ENCODE measurements at places on chromosomes 13 and 19.

DNA sequence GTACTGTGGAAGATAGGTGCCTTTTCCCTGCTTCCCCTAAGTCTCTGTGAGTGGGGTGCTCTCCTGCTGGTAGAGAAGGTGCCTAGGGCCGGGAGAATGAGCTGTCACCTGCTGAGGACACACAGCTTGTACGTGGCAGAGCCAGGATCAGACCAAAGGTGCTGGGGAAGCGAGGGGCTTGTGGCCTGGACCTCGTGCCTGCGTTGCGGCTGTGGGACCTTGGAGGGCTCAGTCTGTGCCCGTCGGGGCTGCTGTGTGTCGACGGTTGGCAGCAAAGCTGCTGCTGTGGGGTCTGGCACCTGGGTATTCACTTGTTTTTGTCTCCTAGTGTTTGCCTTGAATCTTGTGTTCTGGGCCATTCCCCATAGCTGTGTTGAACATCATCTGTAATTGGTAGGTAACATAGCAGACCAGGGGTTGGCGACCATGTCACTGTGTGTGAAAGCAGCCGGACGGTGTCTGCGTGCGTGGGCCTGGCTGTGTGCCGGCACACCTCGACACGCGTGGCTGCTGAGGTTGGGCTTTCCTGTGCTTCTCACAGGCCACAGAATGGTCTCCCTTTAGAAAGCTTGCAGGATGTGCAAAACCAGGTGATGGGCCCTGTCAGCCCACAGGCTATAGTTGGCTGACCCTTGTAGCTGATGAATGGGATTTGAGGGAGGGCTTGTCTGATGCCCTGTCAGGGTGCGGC lies 9.2 kb downstream of the U2AF2 start:
- DNase-seq, result no peak

- no peak for DNase-seq
Observed at GRCh38 chr19:5036698-5037563, 68.0 kb downstream of the KDM4B start.

DNA sequence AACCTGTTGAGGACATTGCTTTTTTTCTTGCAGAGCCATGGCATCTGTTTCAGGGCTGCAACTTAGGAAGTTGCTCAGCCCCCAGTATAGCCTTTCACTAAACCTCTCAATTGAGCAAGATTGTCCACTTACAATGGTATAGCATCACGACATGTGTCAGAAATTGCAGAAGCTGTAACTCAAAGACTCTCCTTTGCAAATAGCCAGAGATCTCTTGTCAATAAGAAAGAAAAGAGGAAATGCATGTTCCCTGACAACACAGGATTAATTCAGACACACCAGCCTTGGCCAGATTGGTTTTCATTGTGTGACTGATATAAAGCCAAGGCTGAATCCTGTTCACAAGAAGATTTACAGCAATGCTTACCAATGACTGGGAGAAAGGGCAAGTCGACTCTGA lies 38.7 kb upstream of the CYSLTR2 start:
- no peak for DNase-seq

DNA sequence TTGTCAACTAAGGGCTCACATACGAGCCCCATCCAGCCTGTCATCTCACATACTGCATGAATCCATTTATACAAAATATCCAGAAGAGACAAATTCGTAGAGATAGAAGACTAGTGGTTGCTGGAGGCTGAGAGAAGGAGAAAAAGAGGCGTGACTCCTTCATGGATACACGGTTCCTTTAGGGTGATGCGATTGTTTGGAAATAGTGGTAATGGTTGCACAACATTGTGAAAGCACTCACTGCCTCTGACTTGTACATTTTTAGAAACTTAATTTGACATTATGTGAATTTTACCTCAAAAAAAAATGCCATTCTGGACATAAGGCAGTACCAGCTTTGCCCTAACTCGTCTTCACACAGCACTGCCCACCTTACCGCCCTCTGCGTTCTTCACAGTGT lies 27.3 kb downstream of the IGFL1 start:
- no peak for DNase-seq

DNA sequence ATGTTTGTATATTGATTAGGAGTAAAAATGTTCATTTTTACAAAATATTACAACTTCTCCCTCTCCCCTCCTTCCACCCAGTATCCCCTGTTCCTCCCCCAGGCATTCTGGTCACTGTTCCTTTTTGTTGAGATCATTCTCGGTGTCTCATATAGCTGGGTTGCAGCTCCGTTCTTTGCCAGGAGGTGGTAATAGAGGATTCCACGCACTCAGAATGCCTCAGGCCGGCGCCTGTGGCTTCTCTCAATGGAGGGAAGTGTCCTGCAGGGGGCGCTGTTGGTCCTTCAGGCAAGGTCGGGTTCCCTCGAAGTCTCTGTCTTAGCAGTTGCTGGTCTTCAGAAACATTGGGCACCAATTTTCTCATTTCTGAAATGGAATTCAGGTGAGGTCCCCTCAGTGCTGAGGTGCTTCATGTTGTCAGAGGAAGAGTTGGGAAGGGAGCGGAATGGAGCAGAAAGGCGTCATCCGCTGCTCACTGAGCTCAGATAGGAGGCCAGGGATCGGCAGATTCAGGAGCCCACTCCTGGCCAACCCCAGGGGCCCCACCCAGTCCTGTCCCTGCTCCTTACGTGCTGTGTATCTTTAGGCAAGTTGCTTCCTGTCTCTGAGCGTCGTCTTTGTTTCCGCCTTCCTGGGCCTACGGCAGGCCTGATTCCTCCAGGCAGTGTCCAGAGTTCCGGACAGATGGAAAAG lies 10.3 kb upstream of the GARIN5A start:
- DNase-seq, result no peak

- no peak for DNase-seq
Observed at GRCh38 chr13:28573595-28574373, 78.9 kb upstream of the FLT1 start.

DNA sequence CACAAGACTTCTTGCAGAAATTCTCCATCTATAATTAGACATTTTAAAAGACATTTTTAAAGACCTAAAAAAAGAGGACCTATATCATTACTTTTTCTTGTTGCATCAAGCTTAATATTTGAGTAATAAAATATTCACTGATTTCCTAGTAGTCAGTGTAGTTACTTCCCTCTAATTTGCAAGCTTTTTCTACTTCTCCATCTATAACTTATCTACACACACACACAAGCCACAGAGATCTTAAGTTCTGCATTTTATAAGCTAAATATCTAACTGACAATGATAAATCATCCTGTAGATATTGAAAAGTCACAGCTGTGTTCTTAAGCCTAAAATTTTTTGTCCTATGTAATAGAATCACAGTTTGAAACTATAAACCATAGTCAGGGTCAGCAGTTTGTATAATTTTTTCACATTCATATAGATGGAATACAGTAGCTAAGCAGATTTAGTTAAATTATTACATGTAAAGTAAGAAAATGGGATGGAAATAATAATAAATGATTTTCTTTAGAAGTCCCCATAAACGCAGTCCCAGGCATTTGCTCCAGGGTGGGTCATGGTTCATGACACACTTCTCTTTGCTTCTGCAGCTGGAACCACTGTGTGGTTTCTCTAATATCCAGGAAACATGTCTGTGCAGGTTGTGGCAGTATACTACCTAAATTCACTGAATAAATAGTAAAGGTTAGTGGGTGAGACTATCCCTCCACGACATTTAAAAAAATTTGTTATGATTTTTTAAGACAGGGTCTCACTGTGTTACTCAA lies 60.2 kb downstream of the ESD start:
- no peak for DNase-seq

DNA sequence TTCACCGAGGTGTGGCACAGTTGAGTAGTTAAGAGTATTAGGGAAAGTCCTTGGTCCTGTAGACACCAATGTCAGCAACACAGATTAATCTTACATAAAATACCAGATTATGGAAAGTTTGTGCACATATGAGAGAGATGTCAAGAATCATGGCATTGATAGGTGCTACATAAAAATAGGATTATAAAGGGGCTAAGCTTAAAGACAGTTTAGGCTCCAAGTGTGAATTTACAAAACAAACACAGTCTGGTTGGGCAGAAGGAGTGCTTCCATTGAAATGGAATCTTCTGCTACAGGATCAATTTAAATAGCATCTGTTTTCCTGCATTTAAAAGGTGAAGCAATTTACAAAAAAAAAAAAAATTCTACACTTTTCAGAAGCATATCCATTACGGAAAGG lies 292.9 kb downstream of the DNAJC15 start:
- DNase-seq, result no peak

DNA sequence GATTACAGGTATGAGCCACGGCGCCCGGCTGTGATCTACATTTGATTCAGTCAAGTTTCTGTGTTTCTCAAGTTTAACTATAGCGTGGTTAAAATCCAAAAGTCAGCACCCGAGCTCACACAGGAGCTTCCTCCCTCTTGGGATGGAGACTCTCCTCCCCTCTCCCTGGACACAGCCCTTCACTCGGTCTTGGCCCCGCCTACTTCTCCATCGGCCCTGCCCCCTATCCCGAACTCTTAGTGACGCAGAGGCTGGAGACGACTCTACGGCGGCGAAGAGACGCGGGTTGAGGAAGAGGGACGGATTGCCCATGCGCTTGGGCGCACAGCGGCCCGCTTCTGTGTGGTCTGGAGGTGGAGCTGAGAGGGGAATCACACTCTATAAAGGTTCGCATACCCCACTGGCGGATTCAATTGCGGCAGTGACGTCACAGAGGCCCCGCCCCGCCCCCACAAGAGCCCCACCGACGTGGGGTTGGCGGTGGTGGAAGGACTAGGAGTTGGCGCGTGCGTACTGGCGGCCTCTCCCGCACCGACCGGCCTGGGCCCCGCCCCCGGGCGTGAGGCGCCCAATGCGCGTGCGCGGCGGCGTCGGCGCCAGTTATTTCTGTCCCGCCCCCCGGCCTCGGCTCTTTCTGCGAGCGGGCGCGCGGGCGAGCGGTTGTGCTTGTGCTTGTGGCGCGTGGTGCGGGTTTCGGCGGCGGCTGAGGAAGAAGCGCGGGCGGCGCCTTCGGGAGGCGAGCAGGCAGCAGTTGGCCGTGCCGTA lies at the start of gene TRIM28:
TRIM28 (plus strand) TSS at position 239 of the 765 bp plus-strand sequence. CDS start 694 bp downstream, outside the sequence.
- DNase-seq, result no peak

DNA sequence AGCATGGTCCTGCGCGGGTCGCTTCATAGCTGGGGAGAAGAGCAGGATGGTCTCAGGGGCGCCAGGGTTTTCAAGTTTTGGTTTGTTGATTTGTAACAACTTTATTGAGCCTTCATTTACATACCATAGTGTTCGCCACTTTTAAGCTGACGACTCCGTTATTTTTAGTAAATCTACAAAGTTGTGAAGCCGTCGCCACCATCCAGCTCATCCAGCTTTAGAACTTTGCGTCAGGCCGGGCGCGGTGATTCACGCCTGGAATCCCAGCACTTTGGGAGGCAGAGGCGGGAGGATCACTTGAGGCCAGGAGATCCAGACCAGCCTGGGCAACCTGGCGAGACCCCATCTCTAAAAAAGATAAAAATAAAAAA lies 404 bp downstream of the C19orf44 start:
- DNase-seq, result no peak

GRCh38 chr19:35642312-35642711 lies 767 bp downstream of the ETV2 start:
- DNase-seq, result no peak

- no peak for DNase-seq
Observed at GRCh38 chr19:16232127-16232526, 34.4 kb downstream of the AP1M1 start.

DNA sequence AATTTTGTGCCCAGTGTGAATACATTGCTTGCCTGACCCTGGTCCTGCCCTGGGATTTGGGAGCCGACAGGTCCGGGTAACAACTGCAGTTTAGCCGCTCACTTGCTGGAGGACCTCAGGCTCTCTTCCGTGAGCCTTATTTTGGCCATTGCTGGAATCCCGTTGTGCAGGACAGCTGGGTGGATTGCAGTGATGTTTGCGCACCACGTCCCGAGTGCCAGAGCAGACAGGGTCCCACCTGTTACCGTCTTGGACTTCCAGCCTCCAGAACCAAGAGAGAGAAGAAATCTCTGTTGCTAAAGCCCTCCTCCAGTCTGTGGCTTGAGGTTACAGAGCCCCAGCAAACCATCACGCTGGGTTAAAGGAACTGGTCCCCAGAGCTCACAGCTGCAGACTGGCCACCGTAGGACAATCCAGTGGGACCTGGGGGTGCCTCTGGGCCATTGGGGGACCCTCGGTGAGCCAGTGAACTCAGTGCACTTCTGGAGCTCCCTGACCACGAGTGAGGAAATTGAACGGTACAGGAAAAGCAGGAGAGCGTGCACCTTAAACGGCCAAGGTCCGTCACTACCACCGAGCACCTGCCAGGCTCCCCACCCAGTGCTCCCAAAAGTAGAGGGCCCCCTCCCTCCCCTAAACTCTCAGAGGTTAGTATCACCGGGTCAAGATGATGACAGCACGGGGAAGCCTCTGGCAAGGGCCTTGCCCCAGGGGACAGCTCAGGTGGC lies 92.9 kb downstream of the GNG7 start:
- no peak for DNase-seq

- DNase-seq, result no peak
Observed at GRCh38 chr19:28898249-28898648, 314.7 kb downstream of the UQCRFS1 start.

DNA sequence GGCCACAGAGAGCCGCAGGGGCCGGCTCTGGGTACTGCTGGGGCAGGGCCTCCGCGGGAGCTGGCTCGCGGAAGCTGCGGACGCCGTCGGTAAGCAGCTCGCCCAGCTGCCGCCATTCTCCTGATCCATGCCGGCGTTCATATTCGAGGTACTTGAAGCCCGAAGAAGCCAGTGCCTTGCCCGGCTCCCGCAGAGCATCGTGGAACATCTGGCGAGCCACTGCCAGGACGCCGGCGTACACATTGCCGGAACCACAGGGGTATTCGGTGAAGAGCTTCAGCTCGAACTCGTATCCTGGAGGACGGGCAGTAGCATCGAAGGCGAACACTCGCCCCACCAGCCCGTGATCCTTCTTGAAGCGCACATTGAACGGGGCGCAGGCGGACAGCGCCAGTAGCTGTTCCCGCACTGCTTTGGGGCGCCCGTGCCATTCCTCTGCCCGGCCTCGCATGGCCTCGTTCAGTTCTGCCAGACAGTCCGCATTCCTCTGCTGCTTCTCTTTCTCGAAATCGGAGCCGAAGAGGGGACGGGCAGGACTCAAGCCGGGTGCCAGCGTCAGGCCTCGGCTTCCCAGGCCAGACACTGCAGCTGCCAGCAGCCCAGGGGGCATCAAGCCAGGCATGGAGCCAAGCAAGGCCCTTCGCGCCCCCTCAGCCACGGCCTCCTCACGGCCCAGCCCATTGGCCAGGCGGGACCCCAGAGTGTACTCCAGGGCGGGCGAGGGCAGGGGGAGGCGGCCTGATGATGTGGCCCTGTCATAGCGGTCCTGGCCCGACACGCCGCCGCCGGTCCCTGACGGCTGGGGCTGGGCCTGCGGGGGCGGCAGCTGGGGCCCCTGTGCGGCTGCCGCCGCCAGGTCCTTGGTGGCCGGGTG lies 1.0 kb downstream of the IRF2BP1 start:
- no peak for DNase-seq

GRCh38 chr19:15769586-15769985 lies 17.9 kb upstream of the OR10H5 start:
- DNase-seq, result no peak

Measured in NCI-H774 (cell line).